ENCODE measurements at places on chromosomes 3 and 15.

DNA sequence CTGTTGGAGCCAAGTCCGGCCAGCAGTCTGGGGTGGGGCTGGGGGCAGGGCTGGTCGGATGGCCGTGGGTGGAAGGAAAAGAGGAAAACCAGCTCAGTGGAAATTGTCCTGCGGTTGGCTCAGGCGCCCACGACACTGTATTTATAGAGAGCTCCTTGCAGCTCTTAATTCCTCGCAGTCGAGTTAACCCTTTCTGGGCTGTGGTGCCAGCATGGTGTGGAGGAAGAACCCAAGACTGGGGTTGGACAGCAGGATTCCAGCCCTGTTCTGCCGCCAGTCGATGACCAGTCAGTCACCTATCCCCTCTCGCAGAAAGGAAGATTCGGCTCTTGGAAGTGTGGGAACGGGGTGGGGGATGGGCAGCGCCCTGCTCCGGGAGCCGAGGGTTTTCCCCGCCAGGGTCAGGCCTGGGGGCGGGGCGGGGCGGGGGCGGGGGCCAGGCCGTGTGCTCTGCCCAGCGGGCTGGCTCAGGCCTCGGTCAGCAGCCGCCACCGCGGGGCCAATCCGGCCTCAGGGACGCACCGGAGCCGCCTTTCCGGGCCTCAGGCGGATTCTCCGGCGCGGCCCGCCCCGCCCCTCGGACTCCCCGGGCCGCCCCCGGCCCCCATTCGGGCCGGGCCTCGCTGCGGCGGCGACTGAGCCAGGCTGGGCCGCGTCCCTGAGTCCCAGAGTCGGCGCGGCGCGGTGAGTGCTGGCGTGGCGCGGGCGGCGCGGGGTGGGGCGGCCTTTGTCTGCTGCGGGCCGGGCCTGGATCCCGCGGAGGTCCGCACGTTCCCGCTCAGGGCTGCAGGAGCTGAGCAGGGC is at the start of gene CD276:
CD276 (plus strand) TSS at position 607 of the 804 bp plus-strand sequence. CDS start 15,257 bp downstream, outside the sequence.
- no peak for DNase-seq

DNA sequence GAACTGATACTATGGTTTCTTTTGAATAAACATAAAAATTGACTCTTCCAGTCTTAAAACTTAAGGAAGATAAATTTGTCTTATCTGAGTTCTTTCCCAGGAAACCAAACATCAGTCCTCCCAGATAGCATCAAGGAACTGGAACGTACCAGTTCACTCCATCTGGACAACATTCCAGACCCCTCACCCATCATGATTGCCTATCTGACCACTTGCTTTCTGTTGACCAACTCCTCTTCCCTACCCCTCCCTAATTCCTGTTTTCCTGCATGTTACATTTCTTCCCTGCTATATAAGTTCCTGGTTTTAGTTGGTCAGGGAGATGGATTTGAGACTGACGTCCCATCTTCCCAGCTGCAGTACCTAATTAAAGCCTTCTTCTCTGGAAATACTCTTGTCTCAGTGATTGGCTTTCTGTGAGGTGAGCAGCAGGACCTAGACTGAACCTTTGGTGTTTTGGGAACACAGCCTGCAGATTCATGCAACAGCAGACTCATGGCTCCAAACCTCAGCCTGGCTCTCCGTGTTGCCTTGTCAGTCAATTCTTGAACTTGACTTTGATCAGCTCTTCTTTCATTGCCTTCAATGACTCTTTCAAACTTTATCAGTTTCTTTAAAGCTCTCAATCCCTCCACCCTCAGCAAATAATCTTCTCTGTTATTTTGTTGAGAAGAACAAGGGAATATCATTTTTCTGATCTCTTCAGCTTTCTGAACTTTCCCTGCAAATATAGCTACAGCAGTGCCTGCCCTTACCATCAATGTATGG is 123.6 kb downstream of the RPL22L1 start:
- DNase-seq, result no peak

DNA sequence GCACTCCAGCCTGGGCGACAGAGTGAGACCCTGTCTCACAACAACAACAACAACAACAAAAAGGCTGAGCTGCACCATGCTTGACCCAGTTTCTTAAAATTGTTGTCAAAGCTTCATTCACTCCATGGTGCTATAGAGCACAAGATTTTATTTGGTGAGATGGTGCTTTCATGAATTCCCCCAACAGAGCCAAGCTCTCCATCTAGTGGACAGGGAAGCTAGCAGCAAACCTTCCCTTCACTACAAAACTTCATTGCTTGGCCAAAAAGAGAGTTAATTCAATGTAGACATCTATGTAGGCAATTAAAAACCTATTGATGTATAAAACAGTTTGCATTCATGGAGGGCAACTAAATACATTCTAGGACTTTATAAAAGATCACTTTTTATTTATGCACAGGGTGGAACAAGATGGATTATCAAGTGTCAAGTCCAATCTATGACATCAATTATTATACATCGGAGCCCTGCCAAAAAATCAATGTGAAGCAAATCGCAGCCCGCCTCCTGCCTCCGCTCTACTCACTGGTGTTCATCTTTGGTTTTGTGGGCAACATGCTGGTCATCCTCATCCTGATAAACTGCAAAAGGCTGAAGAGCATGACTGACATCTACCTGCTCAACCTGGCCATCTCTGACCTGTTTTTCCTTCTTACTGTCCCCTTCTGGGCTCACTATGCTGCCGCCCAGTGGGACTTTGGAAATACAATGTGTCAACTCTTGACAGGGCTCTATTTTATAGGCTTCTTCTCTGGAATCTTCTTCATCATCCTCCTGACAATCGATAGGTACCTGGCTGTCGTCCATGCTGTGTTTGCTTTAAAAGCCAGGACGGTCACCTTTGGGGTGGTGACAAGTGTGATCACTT is 2.0 kb downstream of the CCR5 start:
- no peak for DNase-seq

DNA sequence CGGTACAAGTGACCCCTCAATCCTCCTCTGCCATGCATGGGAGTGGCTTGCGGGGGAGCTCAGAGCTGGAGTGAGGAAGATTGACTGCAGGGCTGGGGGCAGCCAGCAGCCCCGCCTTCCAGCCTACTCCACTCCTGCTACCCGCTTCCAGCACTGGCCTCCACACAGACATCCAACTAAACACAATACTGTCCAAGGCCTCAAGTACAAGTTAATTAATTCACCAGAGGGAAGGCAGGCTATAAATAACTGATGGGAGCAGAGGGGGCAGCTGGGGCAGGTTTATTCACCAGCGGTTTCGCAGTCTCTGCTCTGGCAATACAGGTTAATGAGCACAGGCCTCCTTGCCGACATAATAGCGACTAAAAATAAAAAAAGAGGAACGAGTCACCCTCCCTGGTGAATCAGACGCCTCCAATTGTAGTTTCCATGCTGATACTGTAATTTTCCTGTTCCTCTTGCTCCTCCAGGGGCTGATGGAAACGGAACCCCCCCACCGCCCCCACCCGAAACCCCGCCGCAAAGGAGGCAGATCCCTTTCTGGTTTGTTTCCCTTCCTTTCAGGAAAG is 166.4 kb upstream of the TLE3 start:
- DNase-seq, result no peak
